ENCODE measurements at places on chromosomes 6 and 20.

GRCh38 chr6:167708501-167709094, 118.1 kb upstream of the AFDN start:
- no peak for DNase-seq

GRCh38 chr6:33631971-33632557, 10.9 kb downstream of the ITPR3 start:
- no peak for DNase-seq

- no peak for DNase-seq
These were observed 84.3 kb upstream of the RALY start for GRCh38 chr20:33909331-33909921.

- DNase-seq, result no peak
These were observed 6.0 kb downstream of the TLDC2 start for GRCh38 chr20:36881888-36882287.

DNA sequence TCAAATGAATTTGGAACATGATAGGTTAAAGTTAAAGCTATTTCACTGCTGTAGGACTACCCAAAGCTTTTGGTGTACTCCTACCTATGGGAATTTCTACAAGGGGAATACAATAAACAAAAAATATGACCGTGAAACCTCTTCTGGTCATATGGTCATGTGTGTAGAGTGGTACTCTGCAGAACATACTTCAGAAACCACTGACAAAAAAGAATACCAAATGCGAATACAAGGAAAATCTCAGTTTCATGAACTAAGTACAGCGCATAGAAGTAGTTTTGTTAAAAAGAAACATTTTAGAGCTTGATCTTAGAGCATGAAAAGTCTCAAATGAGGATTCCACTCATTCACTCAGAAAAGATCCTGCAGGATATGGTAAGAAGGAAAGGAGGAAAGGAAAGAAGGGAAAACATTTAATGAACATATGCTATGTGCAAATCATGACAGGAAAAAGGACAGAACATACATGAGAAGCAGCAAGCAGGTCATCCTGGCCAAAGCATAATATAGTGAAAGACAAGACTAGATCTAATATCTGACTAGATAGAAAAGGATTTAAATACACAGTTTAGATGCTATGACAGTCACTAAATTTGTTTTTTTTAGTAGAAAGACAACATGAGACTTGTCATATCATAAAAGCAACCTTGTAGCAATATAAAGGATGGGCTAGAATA, 36.5 kb downstream of the SNX14 start:
- DNase-seq, result no peak

DNA sequence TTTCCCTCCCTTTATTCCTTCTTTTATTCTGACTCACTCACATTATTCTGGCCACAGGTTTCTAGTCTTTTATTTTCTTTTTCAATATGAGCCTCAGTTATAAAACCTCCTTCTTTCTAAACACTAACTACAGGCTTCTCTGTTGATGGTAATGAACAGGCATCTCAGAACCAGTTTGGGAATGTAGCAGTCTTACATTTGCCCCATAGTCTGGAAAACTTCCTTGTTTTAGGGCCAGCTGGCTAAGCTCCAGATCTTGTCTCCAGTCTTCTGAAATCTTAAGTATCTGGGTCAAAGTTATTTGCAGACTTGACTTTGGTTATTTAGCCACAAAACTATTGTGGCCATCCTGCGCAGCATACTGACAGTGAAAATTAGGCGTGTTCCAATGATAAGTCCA, 97.0 kb upstream of the MAN1A1 start:
- no peak for DNase-seq

DNA sequence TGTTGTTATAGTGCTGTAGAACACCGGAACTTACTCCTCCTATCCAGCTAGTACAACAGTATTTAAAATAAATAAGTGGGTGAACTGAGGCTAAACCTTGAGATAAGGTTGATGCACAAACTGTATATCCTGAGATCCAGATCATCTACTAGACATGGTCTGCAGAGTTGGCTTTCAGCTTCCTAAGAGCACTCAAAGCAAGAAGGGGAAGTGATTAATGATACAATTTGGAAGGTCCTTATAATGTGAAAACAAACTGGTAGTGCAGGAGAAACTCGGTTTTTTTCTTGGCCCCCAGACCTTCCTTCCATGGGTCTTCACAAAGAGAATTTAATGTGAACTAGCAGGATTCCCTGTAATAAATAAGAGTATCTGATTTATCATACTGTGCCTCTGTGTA, 27.4 kb upstream of the RREB1 start:
- no peak for DNase-seq

GRCh38 chr6:35362200-35362599, 19.8 kb downstream of the PPARD start:
- no peak for DNase-seq

GRCh38 chr6:20847904-20848303, 313.6 kb downstream of the CDKAL1 start:
- no peak for DNase-seq

GRCh38 chr20:50054626-50055511, 58.1 kb downstream of the UBE2V1 start:
- DNase-seq, result no peak

DNA sequence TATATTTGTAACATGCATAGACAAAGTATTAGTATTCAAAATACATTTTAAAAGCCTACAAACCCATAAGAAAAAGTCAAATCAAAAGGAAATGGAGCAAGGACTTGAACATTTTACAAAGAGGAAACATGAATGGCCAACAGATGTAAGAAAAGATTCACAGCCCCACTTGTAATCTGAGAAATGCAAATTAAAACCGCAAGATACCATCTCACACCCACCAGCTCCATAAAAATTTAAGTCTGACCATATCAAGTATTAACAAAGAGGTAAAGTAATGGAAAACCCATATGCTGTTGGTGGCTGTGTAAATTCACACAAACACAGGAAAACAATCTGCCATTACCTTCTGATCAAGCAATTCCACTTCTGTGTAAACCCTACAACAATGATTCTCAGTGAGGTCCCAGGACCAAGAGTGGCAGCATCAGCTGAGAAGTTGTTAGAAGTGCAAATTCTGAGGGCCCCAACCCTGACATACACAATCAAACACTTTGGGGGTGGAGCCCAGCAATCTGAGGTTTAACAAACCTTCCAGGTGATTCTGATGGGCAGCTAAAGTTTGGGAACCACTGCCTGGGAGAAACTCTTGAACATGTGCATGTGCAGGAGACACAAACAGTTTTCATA, 30.9 kb downstream of the BCL2L1 start:
- DNase-seq, result no peak

DNA sequence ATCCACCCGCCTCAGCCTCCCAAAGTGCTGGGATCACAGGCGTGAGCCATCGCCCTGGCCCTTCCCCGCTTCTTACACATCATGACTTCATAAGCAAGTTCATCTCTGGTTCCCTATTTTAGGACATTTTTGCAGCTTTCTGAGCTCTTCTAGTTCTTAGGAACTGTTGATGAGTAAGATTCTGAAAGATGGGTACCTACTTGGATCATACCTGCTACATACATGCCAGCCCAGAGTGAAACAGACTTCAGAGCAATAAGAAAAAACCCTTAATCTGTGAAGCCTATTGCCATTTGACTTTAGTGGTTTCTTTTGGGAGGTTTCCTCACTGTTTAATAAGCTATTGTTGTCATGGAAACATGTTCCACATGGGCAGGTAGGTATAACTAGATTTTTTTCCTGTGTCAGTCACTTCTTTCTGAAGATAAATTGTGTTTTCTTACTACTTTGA, 27.9 kb upstream of the TMEM217 start:
- no peak for DNase-seq

DNA sequence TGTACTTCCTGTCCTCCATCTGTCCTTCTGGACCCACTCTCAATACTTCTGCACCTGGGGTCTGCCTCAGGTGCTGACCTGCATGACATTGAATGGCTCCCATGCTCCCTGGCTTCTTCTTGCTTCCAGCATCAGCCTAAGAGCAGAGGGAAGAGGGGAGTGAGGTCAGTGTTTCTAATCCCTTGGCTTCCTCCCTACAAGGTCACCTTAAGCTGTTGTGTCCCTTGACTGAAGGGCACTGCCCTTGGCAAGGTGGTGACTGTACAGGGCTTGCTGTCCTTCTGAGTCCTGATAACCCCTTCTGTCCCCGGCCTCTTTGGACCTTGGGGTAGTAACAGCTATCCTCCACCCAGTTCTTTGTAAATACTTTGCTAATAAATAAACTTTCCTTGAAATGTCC, 9.6 kb downstream of the HLA-DMB start:
- DNase-seq, result no peak

- DNase-seq, result no peak
These were observed 72.2 kb downstream of the SCAF8 start for GRCh38 chr6:154805288-154805911.

GRCh38 chr6:35230498-35230897, 16.7 kb downstream of the SCUBE3 start:
- DNase-seq, result no peak

- no peak for DNase-seq
These were observed 169.3 kb downstream of the ARID1B start for GRCh38 chr6:156946370-156946936.

GRCh38 chr6:56356426-56356825, 109.0 kb upstream of the COL21A1 start:
- peak; percentile 70 for DNase-seq

GRCh38 chr6:18515767-18516166, 128.6 kb downstream of the RNF144B start:
- no peak for DNase-seq

GRCh38 chr6:149851461-149852110, 12.6 kb downstream of the LRP11 start:
- DNase-seq, result no peak

GRCh38 chr6:127402890-127403617, 56.1 kb downstream of the KIAA0408 start:
- no peak for DNase-seq

GRCh38 chr6:68778356-68779020, 143.4 kb downstream of the ADGRB3 start:
- DNase-seq, result peak; percentile 92

GRCh38 chr6:167212713-167213005, 54.9 kb upstream of the GPR31 start:
- DNase-seq, result no peak

GRCh38 chr6:89984926-89985750, 90.9 kb downstream of the GJA10 start:
- no peak for DNase-seq

DNA sequence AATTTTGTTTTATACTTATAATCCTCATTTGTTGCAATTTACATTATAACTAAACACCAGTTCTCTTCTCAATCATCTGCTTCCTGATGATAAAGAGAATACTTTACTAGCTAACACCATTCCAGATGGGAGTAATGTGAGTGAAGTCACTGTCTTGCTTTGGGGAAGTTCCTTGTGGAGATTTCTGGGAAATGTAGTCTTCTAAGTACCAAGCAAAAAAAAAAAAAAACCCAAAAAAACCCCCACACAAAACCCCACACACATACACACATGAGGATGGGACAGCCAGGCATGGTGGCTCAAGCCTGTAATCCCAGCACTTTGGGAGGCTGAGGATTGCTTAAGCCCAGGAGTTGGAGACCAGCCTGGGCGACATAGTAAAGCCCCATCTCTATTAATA, 2.2 kb upstream of the SNPH start:
- DNase-seq, result no peak

DNA sequence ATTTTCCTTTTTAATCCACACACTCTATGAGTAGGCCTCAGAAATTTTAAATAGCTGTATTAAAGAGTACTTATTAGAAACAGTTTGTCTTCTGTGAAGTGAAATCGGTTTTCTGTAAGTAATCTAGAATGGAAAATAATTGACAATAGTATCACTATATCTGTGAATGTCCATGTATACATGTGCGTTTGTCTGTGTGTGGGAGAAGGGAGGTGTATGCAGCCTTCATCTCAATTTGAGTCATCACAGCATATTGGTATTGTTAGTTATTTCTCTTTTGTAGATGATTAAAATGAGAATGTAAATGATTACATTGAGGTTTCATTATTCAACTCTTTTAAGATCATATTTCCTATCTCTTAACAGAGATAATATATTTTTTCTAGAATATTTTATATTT, 206.0 kb downstream of the EYS start:
- DNase-seq, result no peak

GRCh38 chr6:164331026-164331425, 916.5 kb downstream of the QKI start:
- no peak for DNase-seq

- DNase-seq, result no peak
These were observed at the start of gene SERPINB6 for GRCh38 chr6:2971420-2972218. Gene SERPINB6 (minus strand): TSS chr6:2971567. CDS start chr6:2959332, 12,235 bp downstream.

- DNase-seq, result peak; percentile 20
These were observed 149.0 kb upstream of the FUT9 start for GRCh38 chr6:95866732-95867131.

GRCh38 chr6:102300350-102300749, 906.8 kb downstream of the GRIK2 start:
- DNase-seq, result no peak

GRCh38 chr6:20693466-20694063, 159.3 kb downstream of the CDKAL1 start:
- DNase-seq, result peak; percentile 67

GRCh38 chr6:114430534-114431124, 87.8 kb upstream of the HS3ST5 start:
- DNase-seq, result no peak

GRCh38 chr6:143321491-143322086, 128.9 kb downstream of the ADAT2 start:
- no peak for DNase-seq

DNA sequence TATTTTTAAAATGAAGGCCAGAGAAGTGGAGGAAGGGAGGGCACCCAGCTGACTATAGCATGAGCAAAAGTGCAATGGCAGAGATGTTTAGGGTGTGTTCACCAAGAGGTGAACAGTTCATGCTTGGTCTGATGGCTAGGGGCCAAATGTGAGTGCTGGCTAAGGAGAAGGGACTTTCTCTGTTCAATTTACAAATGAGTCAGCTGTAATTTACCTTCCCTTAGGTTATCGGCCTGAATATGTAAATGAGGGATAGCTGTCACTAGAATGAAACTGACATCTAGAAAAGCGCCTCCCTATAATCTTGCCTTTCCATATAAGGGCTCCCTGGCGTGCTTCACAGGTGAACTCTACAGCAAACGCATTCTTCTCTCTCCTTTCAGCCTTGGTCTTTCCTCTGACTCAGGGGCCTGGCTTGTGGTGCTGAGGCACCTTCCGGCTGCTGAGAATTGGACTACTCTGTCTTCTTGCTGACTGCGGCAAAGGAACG, 114.7 kb upstream of the BACH2 start:
- DNase-seq, result no peak

DNA sequence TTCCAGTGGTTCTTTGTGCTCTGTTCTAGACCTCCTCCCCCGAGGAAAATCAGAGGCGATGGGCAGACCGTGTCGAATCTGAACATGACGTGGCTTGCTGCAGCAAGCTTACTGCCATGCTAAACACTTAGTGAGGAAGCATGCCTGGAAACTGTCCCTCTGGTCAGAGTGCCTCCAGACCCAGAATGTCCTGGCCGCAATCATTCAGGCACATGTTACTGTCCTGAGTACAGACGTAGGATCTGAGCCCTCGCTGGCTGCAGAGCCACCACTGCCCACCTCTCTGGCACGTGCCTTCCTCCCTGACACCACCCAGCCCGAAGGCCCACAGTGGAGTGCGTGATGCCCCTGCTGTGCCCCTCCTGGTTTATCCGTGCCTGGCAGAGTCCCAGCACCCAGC, 163.6 kb downstream of the SYNDIG1 start:
- DNase-seq, result no peak
